ENCODE measurements at places on chromosomes 4 and X.
A peak's percentile ranks its signal among the peaks of the same experiment; 100 is the strongest.

DNA sequence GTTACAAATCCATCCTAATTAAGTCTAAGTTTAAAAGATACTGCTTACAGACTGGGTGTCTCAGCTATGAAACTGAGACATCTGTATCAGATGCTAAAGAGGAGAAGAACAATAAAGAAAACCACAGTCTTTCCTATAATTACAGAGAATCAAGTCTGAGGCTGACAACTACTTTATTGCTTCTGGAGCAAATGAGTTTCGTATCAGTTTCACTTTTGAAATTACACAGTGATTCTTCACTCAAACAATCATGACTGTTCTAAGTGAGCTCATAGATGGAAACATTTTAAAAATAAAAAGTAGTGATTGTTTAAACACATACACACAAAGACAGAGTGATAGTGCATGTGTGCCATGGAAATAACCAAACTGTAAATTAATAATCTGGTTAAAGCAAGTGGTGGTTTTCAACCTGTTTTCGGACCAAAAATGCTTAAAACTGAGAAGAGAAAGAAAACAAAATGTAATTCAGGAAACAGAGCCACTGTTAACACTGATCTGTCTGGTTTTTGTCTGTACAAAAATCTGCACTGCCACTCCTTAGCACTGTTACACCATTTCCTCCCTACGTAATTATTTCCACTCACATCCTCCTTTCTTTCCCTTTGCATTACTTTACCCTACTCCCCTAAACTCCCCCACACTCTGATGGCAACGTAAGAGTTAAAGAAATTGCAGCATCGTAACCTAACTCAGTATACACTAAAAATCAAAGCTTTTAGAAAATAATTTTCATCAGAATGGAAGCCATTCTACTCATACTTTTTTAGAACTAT is 12.5 kb downstream of the RFC1 start:
- peak; percentile 34 for DNase-seq

- no peak for DNase-seq
Observed at GRCh38 chr4:25493466-25493865, 116.4 kb downstream of the ANAPC4 start.

DNA sequence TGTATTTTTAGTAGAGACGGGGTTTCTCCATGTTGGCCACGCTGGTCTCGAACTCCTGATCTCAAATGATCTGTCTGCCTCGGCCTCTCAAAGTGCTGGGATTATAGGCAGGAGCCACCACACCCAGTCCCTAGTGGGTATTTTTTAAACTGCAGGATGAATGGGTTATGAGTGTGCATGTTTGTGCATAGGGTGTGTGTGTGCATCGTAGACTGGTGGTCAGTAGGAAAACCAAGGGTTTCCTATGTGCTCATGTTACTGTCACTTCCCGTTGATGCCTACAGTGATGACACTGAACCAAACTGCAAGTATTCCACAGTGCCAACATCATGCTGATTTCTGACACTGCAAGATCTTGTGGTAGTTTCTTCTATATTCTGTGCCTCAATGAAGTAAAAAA is 41.1 kb downstream of the DDIT4L start:
- no peak for DNase-seq

DNA sequence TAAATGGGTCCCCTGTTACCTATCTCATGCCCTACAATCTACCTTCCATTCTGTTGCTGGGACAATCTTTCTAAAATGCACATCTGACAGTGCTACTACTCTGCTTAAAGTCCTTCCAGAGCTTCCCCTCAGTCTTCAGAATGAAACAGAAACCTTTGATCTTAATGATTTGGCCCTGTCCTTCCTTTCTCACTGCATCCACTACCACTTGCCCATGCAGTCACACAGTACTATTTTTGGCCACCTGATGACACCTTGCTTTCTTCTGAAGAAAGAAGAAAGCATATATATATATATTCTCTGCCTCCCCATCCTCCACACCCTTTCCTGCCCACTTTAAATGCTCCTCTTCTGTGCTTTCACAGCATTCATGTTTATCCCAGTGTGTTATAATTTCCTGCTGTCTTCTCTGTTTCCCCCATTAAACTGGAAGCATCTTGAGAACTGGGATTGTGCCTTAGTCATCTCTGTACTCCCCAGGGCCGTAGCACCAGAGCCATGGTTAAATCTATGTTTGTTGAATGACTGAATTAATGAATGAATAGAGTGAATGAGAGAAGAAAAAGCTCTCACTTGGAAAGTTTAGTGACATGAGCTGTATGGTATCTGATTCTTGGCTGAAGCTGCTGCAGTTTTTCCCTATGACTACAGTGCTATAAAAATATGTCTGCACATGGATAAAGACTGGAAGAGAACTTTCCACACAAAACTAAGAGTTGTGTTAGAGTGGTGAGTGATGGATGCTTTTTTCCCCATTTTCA is 56.2 kb downstream of the RTL9 start:
- peak; percentile 7 for DNase-seq

- no peak for DNase-seq
Observed at GRCh38 chr4:147104768-147105167, 159.1 kb upstream of the TTC29 start.

DNA sequence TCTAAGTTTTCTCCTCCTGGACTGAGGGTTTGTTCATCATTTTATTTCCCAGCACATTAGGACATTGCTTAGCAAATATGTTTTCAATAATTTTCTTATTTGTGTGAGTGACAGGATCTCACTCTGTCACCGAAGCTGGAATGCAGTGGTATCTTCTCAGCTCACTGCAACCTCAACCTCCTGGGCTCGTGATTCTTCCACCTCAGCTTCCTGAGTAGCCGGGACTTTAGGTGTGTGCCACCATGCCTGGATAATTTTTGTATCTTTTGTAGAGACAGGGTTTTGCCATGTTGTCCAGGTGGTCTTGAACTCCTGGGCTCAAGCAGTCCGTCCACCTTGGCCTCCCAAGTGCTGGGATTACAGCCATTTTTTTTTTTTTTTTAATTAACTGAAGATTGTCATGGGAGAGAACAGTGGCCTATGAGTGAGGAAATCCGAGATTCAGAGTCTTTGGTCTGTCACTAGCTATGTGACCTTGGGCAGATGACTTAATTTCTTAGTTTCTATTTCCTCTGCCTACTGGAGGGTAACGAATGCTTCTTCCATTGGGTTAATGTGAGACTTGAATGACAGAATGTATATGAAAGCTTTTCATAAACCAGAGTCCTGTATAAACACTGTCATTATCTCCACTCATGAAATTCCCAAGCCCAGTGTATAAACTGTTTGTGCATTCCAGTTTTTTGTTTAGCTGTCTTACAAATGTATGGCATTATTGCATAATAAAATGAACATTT is 23.9 kb downstream of the MOB1B start:
- DNase-seq: no peak

DNA sequence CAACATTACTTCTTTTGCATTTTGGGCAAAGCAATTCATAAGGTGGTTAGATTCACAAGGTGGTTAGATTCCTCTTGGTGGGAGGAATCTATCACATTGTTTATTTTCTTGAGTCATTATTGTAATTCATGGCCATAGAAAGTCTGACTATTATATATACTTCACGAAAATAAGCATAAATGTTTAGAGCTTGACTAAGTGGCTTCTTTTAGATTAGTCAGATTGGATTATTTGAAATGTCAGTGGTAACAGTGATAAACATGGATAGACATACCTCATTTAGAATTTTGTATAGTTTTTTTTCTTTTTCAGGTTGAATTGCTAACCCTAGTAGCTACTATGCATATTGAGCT is 24.9 kb upstream of the DYNLT3 start:
- no peak for DNase-seq

- DNase-seq: no peak
Observed at GRCh38 chr4:73815145-73815544, 21.3 kb upstream of the CXCL6 start.

DNA sequence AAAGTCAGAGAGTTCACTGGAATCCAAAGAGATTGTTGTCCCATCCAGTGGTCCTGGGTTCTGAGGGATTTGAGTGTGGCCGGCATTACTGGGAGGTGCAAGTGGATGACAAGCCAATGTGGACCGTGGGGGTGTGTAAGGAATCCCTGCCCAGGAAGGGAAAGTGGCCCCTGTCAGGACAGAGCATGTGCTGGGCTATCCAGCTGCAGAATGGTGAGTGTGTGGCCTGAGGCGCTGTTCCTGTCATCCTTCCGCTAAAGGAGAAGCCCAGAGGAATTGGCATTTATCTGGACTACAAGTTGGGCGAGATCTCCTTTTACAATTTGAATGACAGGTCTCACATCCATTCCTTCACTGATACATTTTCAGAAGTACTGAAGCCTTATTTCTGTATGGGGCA is 20.4 kb upstream of the TRIM60 start:
- DNase-seq: no peak

DNA sequence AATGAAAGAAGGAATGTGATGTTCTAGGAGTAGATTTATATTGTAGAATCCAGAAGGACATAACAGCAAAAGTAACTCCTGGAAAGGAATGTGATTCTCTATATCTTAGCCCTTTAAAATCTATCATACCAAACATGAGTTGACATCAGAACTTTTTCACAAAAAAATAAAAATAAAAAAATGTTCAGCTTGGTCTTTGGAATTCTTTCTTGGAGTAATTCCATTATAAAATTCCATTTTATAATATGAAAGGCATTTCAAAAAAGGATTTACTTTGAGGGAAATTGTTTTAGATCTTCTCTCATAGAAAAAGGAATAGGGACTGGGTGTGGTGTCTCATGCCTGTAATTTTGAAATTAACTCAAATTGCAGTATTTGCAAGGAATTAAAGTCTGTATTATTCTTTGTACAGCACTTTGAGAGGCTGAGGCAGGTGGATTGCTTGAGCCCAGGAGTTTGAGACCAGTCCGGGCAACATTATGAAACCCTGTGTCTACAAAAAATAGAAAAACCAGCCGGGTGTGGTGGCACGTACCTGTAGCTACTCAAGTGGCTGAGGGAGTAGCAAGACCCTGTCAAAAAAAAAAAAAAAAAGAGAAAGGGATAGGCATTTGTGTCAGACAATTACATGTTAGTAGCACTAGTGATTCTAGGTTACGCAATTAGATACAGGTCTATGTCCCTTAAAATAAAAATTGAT is 134.9 kb downstream of the SLC4A4 start:
- DNase-seq: no peak

DNA sequence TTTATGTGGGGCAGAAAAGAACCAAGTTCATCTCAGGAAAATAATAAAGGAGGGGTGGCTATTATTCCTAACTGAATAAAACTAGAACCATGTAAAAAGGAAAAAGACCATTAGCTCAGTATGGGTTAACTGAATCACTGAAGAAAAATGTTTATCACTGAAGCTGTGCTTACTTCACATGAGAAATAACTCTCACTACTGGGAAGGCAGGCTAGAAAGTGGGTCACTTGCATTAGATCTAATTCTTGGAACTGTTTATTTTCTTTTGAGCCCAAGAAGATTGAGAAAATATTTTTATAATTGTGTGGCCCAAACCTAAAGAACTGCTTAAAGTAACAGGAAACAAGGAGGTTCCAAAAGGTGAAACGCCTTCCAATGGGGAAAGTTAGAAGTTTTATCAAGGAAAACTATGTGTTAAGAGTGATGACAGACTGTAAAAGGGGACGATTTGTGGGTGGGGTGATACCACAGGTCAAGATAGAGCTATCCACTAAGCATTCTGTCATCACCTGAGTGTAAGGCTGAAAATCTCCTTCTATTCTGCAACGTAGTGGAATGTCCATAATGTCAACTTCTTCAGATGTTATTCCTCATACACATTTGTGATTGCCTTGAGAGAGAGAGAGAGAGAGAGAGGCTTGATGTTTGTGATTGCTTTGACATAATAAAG is 1083.5 kb downstream of the PCDH7 start:
- DNase-seq: no peak

- no peak for DNase-seq
Observed at GRCh38 chr4:145609481-145610427, 9.4 kb upstream of the MMAA start.

- DNase-seq: no peak
Observed at GRCh38 chr4:60847614-60848013, 352.5 kb upstream of the ADGRL3 start.

GRCh38 chr4:19776021-19776459 is 475.7 kb upstream of the SLIT2 start:
- DNase-seq: no peak

GRCh38 chr4:159481936-159482335 is 379.1 kb downstream of the RAPGEF2 start:
- DNase-seq: no peak

GRCh38 chr4:8331575-8331955 is 62.0 kb downstream of the HTRA3 start:
- no peak for DNase-seq

- no peak for DNase-seq
Observed at GRCh38 chrX:3648084-3648483, 65.4 kb downstream of the PRKX start.

- DNase-seq: no peak
Observed at GRCh38 chr4:31374256-31374960, 654.2 kb downstream of the PCDH7 start.

GRCh38 chr4:73477176-73477575 is 4.4 kb upstream of the AFM start:
- DNase-seq: no peak

GRCh38 chr4:101961144-101961543 is 170.6 kb downstream of the BANK1 start:
- DNase-seq: no peak

- no peak for DNase-seq
Observed at GRCh38 chr4:17082186-17082585, 183.7 kb upstream of the LDB2 start.

DNA sequence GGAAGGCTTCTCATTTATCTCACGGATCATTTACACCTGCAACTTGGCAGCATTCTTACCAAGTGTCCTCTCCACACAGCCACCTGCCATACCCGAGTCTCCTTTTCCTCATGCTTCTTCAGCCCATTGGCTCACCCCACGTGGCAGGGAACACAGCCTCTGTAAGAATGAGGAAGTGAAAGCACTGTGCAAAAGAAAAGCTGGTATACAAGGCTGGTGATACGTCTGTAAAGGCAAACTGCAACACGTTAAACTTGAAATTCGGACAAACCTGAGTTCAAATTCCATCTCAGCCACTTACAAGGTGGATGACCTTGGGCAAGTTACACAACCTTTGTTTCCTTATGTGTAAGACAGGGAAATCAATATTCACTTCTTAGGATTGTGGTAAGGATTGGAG is 164.0 kb upstream of the RASGEF1B start:
- DNase-seq: no peak
